ENCODE measurements at places on chromosomes 13 and 19.

DNA sequence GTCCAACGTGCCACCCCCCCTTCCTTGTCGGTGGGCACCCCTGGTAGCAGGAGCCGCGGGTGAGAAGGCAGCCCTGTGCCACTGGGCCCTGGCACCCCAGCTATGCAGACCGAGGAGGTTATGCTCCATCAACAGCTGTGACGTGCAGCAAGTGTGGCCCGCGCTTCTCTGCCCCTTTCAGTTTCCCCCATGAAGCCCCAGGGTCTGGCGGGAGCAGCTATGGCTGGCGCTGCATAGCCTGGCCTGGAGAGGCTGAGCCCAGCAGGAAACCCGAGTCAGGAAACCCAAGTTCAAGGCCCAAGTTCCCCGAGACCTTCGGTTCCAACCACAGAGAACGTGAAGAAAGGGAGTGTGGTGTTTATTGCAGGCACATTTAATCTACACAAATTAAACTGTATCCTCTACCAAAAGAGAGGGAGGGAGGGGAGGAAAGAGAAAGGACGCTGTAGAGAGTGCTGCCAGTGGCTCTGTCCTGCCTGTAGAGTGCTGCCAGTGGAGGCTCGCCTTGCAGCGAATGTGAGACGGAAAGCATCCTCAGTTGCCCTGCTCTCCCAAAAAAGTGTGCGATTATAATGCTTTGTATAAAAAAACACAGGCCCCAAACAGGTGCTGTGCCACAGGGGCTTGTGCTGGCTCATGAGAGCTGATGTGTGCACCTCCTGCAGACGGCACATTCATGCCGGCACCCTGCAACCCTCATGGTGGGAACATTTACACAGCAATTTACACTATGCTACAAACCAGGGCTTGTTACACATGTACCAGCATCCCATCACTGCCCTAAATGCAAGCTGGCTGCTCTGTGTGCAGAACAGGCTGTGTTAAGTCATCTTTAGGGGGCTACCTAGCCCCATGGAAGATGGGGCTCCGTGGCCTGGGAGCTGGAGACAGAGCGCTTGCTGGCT is 16.3 kb downstream of the POP4 start:
- no peak for DNase-seq

DNA sequence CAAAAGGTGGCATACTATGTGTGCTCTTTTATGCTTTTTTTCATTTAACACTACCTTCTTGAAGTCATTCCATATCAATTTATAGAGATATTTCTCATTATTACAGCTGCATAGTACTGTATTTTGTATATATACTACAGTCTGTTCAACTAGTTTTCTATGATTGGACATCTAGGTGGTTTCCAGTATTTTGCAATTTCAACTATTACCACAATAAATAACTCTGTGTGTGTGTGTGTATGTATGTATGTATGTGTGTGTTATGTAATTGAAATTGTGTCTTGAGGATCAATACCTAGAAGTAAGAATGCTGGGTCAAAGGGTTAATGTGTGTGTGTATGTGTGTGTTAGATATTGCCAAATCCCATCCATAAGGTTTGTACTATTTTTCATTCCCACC is 7.0 kb downstream of the LPAR6 start:
- no peak for DNase-seq

DNA sequence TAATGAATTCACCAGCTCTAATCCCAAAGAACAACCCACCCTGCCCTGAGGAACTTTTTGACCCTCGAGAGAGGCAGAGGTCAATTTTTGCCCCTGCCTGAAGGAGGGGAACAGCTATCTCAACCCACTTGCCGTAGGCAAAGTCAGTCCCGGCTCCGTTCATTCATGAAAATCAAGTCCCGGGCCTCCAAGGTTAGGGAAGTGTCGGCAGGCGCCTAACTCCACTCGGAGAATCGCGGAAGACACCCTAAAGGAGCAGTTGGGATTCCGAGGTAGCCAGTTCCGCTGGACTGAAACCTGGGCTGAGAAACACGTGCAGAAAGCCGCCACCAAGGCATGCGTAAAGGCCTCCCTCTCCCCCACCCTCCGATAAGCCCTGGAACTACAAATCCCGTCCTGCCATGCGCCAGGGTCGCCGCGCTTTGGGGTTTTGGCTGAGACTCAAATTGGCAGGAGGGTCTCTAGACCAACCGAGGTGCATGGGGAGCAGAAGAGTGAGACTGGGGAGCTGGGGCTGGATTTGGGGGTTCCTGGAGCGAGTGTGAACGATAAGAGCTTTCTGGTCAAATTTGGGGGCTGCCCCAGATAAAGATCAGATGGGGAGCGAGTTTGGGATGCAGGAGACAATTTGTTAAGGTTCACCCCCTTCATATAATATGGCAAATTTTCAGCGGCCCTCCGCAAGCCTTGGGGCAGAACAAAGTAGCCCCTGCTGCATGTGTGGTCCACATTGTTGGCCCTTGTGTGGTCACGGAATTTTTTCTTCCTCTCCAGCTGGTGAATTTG is at the start of gene TNPO2:
Gene TNPO2 (minus strand): TSS at position 292 of the 786 bp plus-strand sequence. CDS start 2,955 bp downstream, outside the sequence.
- DNase-seq: peak; percentile 47

- DNase-seq: no peak
These were observed 3.1 kb upstream of the TYROBP start for GRCh38 chr19:35911173-35911572.

GRCh38 chr19:50705422-50706019 is 14.1 kb downstream of the SHANK1 start:
- DNase-seq: no peak

GRCh38 chr13:32259116-32259515 is 56.0 kb downstream of the ZAR1L start:
- DNase-seq: no peak

DNA sequence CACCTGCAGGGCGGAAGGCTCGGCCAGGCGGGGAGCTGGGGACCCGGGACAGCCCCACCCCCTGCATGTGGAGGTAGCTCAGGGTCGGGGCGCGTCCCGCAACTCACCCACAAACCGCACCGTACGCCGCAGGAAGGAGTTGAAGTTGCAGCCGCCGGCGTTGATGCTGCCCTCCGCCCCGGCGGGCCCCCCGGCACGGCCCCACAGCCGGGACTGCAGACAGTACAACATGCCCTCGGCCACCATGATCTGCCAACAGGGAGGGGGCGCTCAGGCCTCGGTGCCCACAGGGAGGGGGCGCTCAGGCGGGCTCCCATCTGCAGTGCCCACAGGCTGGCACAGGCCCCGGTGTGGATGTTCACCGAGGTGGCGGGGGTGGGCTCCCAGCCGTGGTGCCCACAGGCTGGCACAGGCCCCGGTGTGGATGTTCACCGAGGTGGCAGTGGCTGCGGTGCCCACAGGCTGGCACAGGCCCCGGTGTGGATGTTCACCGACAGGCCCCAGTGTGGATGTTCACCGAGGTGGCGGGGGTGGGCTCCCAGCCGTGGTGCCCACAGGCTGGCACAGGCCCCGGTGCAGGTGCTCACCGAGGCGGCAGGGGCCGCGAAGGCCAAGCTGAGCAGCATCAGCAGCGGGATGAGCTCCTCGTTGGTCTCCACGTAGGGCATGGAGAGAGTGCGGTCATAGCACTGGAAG is 6.5 kb downstream of the PLPPR3 start:
- DNase-seq: no peak

GRCh38 chr13:87052731-87053130 is 618.4 kb upstream of the SLITRK5 start:
- DNase-seq: no peak

GRCh38 chr19:50563597-50563996 is 4.6 kb downstream of the LRRC4B start:
- DNase-seq: no peak

DNA sequence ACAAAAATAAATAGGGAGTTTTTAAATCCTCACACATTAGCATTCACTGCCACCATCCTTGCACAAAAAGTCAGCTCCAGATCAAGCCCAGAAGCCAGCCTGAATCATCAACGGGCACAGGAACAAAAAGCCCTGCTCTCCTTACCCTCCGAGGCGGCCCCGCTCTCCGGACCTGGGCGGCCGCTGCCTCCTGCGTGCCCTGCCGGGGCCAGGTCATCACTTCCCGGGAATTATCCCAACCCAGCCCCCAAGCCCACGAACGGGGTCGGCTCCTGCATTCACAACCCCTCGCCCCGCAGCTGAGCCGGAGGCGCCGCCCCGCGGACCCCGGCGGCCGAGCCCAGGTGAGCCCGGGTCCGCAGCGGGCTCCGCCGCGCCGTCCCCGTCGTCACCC is 754 bp downstream of the DNAJB1 start:
- DNase-seq: no peak

GRCh38 chr19:46840498-46840942 is 10.1 kb downstream of the AP2S1 start:
- no peak for DNase-seq

GRCh38 chr19:44696939-44697669 is 1.8 kb upstream of the CEACAM16 start:
- DNase-seq: no peak

DNA sequence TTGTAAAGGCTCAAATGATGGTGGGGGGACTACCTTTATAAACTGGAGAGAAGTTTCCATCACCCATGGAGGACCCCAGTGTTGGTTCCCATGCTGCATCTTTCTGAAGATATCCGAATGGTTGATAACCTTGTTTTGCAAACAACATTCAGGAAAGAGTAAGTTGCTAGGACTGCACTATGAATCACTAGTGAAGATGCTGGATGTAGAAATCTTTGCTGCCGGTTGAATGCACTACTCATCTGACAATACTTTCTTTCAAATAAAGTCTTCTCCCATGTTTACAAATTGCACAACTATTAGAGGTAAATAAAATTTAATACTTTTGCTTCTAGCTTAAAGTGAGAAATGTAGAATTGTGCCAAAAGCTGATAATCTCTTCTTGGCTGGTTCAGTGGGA is 198.4 kb upstream of the SLITRK6 start:
- no peak for DNase-seq

GRCh38 chr13:25674371-25674770 is 302.6 kb downstream of the ATP8A2 start:
- DNase-seq: no peak

DNA sequence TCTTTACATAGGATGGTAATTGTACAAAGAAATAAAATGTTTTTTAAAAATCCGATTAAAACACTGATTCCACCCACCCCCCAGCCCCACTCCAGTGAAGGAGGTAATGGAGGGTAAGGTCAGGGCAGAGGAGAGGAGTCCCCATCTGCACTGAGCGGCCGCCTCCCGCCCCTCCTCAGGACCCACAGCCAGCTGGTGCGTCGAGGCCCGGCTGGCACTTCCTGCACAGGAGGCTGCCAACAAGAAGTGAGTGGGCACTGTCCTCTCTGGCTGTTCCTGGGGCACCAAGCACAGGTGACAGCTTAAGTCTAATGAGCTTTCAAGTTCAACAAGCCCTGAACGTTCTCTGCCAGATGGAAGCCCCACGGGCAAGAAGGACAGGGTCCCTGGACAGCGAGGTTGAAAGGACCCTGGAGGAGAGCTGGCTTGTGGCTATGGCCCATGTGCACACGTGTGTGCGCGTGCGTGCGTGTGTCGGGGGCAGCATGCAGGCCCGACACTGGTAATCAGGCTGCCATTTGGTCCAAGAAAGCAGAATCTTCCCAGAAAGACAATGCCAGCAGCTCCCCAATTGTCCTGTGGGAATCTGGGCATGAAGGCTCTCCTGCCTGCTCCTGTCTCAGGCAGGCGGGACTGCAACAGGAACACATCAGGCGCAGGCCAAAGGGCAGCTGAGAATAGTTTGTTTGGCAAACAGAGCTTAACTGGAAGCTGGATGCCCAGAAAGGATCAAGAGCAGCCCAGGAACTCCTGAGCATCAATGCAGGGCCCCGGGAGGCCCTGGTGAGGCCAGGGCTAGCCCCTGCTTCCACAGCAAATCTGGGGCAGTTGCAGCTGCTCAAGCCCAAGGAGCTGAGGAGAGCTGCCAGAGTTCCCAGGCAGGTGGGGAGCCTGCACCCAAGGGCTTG is 15.1 kb upstream of the EPHX3 start:
- no peak for DNase-seq

- DNase-seq: no peak
These were observed 14.4 kb downstream of the CCDC124 start for GRCh38 chr19:17946965-17947784.

- DNase-seq: no peak
These were observed 5.3 kb downstream of the ELF1 start for GRCh38 chr13:41013835-41014234.

DNA sequence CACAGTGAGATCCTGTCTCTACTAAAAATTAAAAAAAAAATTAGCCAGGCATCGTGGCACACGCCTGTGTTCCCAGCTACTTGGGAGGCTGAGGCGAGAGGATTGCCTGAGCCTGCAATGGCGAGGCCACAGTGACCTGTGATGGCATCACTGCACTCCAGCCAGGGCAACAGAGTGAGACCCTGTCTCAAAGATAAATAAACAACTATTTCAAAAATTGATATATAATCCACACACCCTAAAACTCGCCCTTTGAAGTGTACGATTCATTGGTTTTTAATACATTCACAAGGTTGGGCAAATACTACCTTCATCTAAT is 12.1 kb upstream of the TICAM1 start:
- no peak for DNase-seq

- DNase-seq: no peak
These were observed 11.6 kb downstream of the BTBD2 start for GRCh38 chr19:2003874-2004273.

Data from stimulated activated CD8-positive, alpha-beta memory T cell treated with anti-CD3 and anti-CD28 coated beads, Interleukin-12 subunit alpha, Interleukin-12 subunit beta, amount 100 ng/mL, for 1 hour (primary cell).